ENCODE measurements at places on chromosomes 12 and 14.

DNA sequence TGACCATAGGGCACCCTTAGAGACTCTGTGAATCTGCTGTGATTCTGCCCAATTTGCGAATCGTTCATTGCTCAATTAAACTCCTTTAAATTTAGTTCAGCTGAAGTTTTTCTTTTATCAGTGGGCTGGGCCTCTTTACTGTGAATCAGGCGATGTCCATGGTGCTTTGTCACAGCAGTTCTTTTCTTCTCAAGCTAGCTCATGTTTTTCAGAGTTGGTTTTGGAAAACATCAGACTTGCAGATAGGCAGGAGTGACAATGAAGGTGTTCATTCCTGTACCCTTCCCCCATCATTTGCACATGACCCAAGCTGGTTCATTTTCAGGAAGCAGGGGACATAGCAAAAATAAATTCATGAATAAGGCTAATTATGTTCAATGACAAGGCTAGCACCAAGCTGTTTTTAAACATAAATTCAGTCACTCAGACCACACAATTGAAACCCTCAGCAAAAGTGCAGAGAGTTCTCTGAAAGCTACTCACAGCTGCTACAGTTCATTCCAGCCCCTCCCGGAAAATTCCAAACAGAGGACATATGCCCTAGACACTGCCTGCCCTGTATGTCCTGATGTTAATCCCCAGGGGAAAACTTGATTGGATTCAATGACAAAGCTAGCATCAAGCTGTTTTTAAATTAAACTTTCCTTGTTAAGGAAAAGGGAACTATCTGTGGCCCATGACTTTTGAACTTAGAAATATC is 383.3 kb downstream of the C12orf75 start:
- DNase-seq = no peak

GRCh38 chr14:67951529-67952135 is 132.1 kb downstream of the RAD51B start:
- no peak for DNase-seq

GRCh38 chr12:19891936-19892591 is 452.8 kb downstream of the AEBP2 start:
- no peak for DNase-seq

GRCh38 chr14:101950100-101950499 is 14.3 kb upstream of the DYNC1H1 start:
- no peak for DNase-seq

DNA sequence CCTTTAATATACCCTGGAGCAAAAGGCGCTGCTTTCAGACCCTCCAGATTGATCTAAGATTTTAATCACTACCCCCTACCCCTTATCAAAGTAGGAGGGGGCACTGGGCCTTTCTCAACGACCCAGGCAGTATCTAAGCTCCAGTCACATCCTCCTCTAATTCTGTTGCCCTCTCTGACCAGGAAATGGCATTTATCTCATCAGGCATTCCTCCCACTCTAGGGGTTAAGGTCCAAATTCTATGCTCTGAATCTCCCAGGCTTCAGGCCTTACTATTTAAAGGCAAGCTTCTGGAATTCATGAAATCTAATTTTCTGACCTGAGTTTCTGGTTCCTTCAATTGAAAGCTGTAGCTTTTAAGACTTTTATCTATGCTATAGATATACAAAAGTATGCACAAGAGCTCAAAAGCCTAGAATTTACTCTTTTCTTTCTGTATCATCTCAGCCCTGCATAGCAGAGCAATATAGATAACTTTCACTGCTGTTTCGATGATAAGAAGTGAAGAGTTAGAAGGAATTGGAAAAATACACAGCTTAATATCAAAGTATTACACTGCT is 622.9 kb downstream of the RPS29 start:
- DNase-seq = no peak

GRCh38 chr14:59274991-59275391 is 86.5 kb downstream of the DAAM1 start:
- no peak for DNase-seq

DNA sequence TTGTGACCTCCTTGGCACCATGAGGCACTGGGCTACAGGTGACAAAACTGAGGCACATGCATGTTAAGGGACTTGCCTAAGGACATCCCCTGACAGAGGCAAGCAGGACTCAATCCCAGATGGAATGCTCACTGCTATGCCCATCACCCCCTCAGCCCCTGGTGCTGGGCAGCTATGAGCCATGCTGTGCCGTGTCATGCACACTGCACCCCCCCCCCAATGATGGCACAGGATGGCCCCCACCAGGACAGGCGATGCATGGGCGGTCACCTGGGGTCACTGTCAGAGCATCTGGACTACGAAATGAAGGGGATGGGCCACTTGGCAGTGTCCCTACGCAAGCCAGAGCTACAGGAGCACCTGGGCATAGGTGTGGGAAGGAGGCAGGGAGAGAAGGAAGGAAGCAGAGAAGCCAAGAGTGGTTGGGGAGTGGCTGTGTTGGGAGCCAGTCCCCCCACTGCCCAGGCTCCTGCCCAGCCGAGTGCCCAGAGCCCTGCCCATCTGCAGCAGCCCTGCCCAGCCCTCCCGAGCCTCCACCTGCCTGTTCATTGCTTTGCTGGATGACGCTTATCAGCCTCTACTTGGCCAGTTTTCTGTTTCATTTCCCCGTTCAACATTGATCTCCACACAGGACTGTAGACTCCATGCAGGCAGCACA is 84.9 kb upstream of the DIO3 start:
- DNase-seq = no peak
